ENCODE measurements at places on chromosomes 6 and 20.

GRCh38 chr6:1077478-1078416 is 234.2 kb upstream of the FOXQ1 start:
- no peak for DNase-seq

DNA sequence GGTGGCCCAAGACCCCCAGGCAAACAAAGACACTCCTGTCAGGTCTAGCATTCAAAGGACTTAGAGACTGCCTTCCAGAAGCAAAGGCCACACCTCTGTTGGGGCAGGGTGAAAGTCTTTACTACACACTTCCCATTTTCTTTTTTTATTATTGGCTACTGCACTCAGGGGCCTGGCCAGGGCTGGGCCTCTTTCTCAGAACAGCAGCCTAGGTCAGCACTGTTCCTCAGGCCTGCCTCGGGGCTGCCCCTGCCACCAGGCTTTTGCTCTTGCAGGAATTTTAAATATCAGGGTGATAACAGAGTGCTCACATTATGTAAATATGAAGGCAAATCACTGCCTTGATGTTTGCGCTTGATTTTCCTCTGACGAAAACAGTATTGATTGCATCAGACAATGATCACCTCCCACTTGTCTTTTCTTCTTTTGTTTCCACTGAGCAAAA is 18.5 kb downstream of the GSTA4 start:
- no peak for DNase-seq

- DNase-seq = no peak
These were observed at the start of gene SPTLC3 for GRCh38 chr20:13008761-13009681. TSS of gene SPTLC3 (plus strand) at chr20:13008972. CDS start at chr20:13009268, 296 bp downstream.

DNA sequence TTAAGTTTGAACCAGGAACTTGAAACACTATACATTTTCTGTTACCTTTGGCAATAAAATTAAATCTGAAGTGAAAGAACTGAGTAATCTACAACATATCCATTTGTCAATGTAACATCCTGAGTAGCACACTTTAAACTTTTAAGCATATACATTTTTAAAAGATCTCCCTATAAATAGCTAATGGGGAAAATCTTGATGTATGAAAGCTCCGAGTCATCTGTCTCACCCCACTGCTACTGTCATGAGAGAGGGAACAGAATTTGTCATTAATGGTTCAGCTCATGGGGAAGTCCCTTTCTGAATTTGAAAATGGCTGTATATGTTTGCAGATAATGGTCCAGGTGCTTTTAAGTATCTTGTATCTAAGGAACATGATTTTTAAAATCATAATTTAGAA is 55.2 kb upstream of the NOX3 start:
- no peak for DNase-seq

DNA sequence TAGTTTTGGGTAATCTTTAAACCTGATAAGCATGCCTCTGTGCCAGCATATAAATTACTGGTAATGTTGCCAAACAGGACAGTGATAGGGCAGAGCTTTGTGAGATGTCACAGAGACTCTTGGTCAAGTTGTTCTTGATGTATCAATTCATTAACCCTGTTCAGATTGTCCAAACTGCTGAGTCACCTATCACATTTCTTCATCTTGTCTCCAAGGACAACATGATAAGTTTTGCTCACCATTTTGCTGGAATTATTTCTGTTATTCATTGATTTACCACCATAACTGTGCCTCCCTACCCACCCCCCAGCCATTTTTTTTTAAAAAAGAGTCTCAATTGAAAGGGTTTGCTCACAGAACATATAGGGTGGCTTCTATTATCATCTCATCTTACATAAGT is 19.5 kb upstream of the GMNN start:
- no peak for DNase-seq

GRCh38 chr6:143546599-143546998 is 35.1 kb upstream of the FUCA2 start:
- DNase-seq = no peak

DNA sequence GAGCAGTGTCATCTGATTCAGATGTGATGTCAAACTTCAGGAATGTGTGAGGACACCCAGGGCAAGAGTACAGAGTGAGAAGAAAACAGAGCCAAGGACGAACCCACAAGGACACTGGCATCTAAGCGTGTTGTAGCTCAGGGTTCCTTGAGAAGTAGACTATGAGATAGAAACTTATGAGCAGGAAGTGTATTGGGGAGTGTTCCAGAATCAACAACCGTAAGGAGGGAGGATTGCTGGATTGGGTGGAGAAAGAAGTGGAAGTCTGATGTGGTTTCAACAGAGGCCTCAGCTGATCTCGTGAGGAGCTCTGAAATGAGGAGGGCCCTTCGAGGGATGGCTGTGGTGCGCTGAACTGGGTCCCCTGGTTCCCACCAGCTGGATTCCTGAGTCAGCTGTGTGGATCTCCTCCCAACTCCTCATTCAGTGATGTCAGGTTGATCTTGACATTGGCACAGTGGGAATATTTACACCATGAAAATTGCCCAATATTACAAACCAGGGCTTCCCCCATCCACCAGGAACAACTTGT is 25.7 kb upstream of the IGF2R start:
- DNase-seq = no peak

GRCh38 chr6:124490122-124490521 is 472.1 kb upstream of the RNF217 start:
- no peak for DNase-seq

DNA sequence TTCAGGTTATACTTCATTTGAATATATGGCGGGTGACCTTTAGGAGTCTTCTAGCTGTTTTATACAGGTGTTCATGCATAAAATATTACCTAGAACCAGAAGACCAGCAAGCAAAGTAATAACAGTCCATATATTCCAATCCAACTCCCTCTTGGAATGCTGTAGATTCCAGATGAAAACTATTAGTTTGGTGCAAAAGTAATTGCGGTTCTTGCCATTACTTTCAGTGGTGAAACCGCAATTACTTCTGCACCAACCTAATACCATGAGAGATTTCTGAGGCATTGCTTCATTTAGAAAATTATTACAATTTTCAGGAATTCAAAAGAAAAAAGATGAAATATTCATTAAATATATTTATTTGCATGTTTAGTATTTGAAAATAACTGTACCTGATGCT is 62.6 kb downstream of the FAM83B start:
- no peak for DNase-seq

DNA sequence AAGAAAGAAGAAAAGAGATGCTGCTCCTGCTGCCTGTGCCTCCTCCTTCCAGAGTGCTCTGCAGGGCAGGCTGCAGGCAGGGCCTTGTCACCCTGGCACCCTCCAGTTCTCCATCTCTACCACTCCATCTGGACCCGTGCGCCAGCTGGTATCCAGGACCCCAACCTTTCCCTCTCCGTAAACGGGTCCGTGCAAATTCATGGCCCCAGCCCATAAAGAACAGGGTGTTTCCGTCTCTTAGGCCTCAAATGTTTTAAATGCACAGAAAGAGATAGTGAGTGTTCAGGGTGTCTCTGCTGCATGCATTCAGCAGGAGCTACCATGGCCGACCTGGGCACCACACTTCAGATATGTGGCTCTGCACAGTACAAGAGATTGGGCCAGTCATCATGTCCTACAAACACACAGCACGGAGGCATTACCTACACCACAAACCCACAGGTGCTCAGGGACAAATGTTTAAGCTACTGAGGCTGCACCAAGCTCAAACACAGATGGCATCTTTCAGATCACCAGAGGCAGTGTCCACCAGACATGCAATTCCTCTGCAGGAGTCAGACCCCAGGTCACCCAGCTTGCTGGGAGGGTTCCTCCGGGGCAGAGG is 258.1 kb downstream of the DLL1 start:
- no peak for DNase-seq

DNA sequence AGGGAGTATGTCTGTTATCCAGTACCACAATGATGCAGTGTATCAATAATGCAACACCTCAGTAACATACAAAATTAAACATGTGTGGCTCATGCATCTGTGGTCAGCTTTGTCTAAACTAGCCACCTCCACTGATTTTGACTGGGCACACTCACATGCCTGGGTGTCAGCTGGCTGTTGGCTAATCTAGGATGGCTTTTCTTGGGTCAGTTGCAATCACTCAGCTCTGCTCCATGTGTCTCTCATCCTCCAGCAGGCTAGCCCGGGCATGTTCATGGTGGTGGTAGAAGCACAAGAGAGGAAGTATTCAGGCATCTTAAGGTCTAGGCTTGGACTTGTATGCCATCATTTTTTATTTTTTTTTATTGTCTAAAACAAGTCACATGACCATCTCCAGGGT is 59.3 kb upstream of the JAG1 start:
- DNase-seq = no peak

DNA sequence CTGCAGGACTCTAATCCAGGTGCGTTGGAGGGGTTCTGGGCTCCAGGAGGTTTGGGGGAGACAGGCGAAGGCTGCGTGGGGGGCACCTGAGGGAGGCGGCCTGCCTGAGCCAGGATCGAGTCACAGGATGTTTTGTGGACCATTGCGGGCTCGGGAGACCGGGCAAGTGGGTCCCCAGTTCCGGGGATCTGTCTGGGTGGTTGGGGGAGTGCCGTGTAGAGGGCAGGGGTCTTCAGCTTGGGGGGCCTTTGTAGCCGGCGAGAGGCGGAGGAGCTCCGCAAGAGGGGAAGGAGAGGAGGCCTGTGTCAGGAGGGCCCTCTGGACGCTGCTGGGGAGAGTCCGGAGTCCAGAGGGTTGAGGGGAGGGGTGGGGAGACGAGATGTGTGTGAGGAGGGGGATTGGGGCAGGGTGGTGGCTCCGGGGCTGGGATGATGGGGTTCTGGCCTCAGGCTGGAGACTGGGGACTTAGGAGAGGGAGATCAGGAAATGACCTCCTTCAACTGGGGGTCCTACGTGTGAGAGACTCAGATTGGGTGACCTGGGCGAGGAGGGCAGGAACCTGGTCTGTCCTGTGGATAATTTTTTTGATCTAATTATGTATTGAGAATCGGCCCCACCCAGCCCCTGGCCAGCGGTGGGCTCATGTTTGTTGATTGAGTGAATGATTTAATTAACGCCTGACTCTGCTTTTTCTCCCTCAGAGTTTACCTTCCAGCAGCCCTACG is 505 bp downstream of the SNAI1 start:
- no peak for DNase-seq

GRCh38 chr6:170027647-170028043 is 263.2 kb downstream of the DLL1 start:
- no peak for DNase-seq

GRCh38 chr6:44477293-44477894 is 89.9 kb downstream of the CDC5L start:
- no peak for DNase-seq

DNA sequence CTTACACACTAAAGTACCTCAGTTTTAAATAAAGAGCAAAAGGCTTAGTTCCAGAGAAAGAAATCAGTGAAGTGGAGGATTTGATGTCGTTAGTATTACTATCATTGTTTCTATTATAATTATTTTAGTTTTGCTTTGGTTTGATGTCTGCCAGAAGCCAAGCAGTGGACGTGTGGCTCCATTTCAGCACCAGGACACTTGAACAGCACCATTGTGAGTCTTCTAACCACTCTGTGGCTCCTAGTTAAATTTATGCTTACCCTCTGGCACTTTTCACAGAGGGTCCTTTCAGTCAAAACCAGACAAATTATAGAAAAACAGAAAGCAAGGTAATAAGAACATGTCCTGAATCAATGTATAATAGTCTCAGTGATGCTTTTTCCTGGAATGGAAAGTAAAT is 3.4 kb downstream of the COL9A1 start:
- no peak for DNase-seq

DNA sequence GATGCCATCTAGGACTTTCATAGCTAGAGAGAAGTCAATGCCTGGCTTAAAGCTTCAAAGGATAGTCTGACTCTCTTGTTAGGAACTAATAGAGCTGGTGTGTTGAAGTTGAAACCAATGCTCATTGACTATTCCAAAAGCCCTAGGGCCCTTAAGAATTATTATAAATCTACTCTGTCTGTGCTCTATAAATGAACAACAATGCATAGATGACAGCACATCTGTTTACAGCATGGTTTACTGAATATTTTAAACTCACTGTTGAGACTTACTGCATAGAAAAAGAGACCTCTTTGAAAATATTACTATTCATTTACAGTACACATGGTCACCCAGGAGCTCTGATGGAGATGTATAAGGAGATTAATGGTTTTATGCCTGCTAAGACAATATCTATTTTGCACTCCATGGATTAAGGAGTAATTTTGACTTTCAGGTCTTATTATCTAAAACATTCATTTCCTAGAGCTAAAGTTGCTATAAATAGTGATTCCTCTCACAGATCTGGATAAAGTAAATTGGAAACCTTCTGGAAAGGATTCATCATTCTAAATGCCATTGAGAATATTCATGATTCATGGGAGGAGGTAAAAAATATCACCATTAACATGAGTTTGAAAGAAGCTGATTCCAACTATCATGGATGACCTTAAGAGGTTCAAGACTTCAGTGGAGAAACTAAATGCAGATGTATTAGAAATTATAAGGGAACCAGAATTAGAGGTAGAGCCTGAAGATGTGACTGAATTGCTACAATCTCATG is 763.5 kb upstream of the MAP3K7 start:
- no peak for DNase-seq

DNA sequence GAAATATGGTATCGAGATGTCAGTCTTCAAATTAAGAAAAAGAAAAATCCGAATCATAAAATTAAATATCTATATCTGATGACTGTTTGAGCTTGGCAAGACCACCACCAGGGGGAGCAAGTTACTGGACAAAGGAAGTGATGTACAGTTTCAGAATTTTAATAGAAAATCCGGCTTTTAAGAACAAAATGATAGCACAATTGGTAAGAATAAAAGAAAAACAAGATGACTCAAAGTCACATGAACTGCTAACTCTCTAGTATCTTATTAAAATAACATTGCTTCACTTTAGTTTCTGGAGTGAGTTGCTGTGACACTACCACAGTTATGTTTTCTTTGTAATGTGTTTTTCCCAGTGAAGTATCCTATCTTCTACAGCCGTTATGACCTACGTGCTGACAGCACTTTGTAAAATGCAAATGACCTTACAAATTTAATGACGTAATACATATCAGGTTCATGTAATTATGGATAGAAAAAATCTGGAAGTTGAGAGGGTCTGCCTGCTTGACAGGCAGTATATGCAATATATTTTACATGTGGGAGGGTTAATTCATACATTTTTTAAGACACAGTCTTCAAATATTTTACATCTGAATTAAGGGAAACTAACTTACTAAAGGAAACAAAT is 405.3 kb upstream of the HS3ST5 start:
- DNase-seq = peak; percentile 2

GRCh38 chr6:53461696-53462095 is 83.2 kb downstream of the GCLC start:
- DNase-seq = no peak

GRCh38 chr20:43189554-43190331 is at the start of gene PTPRT:
TSS of gene PTPRT (minus strand) at chr20:43189906. CDS start at chr20:43189733, 173 bp downstream.
- DNase-seq = no peak

DNA sequence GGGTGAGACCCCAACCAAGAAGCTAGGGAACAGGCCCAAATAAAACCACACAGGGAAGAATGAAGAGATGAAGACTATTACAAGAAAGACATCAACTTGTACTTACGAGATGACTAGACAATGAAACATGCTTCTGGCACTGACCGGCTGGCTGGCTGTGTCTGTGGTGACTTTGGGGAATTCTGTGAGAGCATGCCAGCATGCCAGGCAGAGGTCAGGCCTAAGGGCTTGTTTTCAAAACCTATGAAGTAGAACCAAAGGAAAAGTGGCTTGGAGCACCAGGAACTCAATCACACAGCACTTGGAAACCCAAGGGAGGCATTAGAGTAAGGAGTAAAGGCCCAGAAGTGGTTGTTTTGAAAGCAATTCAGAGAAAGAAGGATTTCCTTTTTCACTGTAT is 28.4 kb upstream of the GSTA3 start:
- no peak for DNase-seq

Data from NT2/D1 (cell line).